ENCODE measurements at places on chromosomes 12 and 14.

DNA sequence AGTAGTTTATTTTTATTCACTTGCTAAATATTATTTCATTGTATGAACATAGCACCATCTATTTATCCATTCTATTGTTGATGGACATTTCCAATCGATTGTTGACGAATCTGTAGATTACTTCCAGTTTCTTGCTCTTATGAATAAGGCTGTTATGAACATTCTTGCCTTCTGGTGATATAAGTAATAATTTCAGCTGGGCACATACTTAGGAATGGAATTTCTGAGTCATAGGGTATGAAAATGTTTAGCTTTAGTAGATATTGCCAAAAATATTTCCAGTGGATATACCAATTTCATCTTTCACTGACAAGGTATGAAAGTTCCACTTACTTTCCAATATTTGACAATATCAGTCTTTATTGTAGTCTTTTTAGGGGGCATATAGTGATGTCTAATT is 468.5 kb downstream of the ETNK1 start:
- no peaks in the 10 kb centered on the region for H3K4me1 ChIP-seq
- no peak overlapping the region for H3K27ac ChIP-seq
- no peak overlapping the region for H3K4me3 ChIP-seq
- no peaks in the 10 kb centered on the region for H3K27me3 ChIP-seq
- no peak for DNase-seq
- no peaks in the 10 kb centered on the region for H3K36me3 ChIP-seq

- H3K27me3 ChIP-seq, result no peaks in the 10 kb centered on the region
- H3K27ac ChIP-seq, result no peak overlapping the region
- H3K4me3 ChIP-seq, result no peak overlapping the region
- DNase-seq, result no peak
- no peaks in the 10 kb centered on the region for H3K36me3 ChIP-seq
These were observed 130.8 kb downstream of the PHLDA1 start for GRCh38 chr12:75900781-75901254.

- no peak for DNase-seq
- no peaks in the 10 kb centered on the region for H3K36me3 ChIP-seq
- H3K4me1 ChIP-seq, result peaks cover 11% of the 10 kb centered on the region
These were observed 394.3 kb downstream of the EGLN3 start for GRCh38 chr14:33556382-33557121.

DNA sequence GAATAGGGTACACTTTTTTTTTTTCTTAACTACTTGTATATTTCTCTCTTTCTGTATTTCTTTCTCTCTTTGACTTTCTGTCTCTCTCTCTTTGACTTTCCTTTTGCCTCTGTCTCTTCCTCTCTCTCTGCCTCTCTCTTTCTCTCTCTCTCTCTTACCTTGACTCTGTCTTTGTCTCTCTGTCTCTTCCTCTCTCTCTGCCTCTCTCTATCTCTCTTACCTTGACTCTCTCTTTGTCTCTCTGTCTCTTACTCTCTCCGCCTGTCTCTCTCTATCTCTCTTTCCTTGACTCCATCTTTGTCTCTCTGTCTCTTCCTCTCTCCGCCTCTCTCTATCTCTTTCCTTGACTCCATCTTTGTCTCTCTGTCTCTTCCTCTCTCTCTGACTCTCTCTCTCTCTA is 62.4 kb upstream of the PRMT8 start:
- no peak overlapping the region for H3K4me3 ChIP-seq
- H3K4me1 ChIP-seq, result no peaks in the 10 kb centered on the region
- H3K36me3 ChIP-seq, result no peaks in the 10 kb centered on the region
- peaks cover 75% of the 10 kb centered on the region for H3K27me3 ChIP-seq
- H3K27ac ChIP-seq, result no peak overlapping the region

DNA sequence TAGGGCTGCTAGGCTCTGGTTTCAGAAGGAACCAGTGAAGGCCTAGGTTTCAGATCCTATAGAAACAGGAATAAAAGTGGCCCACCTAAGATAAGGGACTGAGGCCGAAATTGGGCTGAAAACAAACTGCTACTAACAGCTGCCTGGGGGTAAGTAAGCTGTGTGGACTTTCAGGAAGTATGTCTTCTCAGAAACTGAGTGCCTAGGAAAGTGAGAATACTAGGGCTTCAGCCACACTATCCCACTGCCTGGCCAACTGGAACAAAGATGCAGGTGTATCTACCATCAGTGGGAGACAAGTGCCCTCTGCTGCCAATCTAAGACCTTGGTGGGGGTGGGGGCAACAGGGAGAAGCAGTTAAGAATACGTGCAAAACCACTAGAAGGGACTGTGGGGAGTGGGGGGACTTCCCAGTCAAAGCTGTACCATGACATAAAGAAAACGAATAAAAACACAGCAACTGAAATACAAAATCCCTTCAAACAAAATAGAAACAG is 82.5 kb downstream of the MED13L start:
- no peak for DNase-seq
- no peaks in the 10 kb centered on the region for H3K36me3 ChIP-seq
- H3K27me3 ChIP-seq, result no peaks in the 10 kb centered on the region
- no peaks in the 10 kb centered on the region for H3K4me1 ChIP-seq

All from PC-9 (cell line).